Retina (tissue), 1 donor: ENCODE measurements at places on chromosomes 5 and 9.
A peak's percentile ranks its signal among the peaks of the same experiment; 100 is the strongest.

DNA sequence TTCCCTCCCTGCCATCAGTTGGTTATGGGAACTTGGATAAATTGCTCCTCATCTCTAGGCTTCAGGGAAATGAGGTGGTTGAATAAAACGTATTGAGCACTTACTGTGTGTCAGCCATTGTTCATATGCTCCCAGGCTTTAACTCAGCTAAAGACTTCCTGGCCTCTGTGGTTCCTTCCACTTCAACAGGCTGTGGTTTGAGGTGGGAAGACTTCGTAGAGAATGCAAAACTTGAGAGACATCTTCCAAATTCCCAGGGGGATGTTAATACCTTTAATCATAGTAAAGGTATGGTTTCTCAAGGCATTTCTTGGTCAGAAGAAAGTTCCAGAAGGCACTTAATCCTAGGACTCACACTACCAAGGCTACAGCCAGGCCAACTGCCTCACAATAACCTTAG is 1.5 kb upstream of the GPX3 start:
- DNase-seq = no peak

- no peak for DNase-seq
Observed at GRCh38 chr9:131839281-131840084, 99.6 kb upstream of the RAPGEF1 start.

DNA sequence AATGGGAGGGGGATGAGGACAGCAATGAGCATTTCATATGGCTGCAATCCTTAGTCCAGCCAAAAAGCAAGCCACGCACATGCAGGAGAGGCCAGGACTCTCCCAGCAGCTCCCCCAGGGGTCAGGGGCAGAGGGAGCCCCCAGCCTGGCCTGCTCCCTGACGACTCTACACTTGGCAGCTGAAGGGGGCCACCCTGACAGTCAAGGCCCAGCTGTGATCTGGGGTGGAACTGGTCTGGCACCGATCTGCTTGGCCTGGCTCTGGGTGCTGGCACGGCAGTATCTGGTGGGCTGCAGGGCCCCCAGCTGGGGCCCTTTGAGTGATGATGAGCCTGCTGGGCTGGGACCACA is 118.1 kb downstream of the ADAMTS2 start:
- DNase-seq = no peak

DNA sequence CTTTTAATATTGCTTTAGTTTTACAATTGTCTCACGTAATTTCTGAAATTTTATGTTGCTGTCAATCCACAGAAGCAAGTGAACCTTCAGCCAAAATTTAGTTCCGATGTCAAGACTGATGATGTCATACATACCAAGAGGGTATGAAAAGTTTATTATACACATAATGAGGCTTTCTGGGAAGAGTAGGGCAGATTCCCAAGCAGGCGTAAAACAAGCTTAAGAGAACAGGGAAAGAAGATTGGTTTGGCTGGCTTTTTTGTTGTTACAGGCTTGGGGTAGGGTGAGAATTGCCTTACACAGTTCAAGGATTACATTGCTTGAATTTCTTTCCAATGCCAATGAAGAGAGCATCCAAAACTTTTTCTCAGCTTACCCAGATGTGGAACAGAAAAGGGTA is 1962.9 kb upstream of the CDH6 start:
- no peak for DNase-seq

GRCh38 chr5:61120534-61120933 is 41.7 kb downstream of the SMIM15 start:
- no peak for DNase-seq

DNA sequence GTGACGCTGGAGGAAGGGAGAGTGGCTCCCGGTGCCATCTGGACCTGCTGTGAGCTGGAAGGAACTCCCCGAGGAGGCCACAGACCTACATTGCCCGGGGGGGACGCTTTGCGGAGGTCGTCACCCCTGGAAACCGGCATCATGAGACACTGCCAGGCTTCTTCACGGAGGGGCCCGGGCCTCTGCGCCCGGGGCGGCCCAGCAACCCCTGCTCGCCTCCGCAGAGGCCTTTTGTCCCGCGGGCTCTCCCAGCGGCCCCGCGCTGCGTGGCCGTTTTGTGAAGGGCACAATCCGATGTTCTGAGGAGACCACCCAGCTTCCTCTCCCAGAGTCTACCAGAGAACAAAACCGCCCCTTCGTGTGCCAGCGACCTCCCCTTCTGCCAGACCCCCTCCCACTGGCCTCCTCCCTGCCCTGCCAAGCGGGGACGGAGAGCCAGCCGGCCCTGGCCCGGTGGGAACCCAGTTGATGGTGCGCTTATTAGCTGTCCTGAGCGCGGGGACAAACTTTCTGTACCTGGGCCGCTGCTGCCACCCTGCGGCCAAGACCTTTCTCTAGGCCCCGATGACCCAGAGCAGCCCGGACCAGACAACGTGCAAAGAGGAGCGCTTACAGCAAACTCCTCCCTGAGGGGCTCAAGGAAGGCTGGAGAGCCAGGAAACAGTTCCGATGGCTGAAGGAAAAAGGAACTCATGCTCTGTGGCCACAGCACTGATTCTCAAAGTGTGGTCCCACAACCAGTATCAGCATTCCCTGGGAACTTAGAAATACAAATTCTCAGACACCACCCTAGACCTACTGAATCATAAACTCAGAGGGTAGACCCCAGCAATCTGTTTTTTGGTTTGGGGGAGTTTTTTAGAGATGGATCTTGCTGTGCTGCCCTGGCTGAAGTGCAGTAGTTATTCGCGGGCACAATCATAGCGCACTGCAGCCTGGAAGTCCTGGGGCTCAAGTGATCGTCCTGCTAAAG is 86.7 kb downstream of the SLC1A3 start:
- peak; percentile 94 for DNase-seq

- peak; percentile 69 for DNase-seq
Observed at GRCh38 chr5:160262151-160263074, 33.1 kb downstream of the FABP6 start.

DNA sequence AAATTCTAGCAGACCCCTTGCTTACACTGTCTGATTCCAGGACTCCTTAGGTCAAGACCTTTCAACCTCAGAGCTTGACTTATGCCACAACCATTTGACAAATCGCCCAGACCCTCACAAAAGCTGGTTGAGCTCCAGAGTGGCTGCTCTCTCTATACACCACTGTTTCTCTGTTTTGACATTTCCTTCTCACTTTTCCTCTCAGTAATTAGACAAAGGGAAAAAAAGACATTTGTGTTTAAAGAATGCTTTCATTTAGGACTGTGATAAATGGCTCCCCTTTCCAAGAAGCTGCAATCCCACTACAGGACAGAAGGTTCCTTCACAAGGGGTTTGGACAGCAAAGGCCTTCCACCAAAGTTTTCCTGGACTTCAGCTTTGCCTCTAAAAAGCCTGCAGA is 601.3 kb downstream of the NR2F1-AS1 start:
- DNase-seq = no peak

- DNase-seq = no peak
Observed at GRCh38 chr9:84897362-84898094, 228.0 kb downstream of the NTRK2 start.

DNA sequence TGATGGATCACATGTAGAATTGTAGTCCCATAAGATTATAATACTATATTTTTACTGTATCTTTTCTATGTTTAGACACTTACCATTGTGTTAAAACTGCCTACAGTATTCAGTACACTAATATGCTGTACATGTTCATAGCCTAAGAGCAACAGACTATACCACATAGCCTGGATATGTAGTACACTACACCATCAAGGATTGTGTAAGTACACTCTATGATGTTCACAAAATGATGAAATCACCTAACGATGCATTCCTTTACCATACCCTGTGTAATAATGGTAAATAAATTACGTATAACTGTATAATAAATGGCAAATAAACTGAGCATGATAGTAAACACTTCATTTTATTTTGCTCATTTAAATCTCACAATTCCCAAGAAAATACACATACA is 60.3 kb downstream of the RICTOR start:
- DNase-seq = no peak

DNA sequence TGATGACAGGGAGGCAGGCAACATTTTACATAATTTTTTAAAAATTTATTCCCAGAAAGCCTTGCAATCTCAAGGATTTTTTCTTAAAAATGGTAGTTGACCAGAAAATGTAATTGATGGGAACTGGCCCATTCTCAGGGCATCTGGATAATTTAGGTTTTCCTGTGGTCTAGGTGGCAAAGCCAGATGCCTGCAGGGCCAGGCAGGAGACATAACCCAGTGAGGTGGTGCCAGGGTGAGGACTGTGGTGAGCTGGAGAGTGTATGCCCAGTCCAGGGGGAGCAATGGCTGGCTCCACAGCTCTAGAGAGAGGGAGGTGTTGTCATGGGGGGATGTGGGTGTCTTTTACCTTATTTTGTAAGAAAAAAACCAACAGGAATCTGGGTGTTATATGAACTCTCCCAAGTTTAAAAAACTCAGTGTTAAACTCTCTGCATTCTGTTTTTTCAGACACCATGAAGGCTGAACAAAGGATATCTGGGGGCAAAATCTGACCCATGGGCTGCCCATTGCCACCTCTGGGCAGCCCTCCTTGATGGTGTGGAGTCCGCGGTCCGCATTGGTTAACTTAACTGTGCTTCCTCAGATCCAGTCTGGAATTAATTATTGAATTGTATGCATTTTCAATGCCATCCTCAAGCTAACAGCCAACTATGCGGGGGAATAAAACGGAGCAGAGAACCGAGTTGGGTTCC is 43.9 kb downstream of the BOD1 start:
- no peak for DNase-seq

- DNase-seq = no peak
Observed at GRCh38 chr5:77171141-77171910, 39.2 kb upstream of the PDE8B start.

- DNase-seq = peak; percentile 58
Observed at GRCh38 chr9:106622164-106622487, 240.8 kb upstream of the ZNF462 start.

DNA sequence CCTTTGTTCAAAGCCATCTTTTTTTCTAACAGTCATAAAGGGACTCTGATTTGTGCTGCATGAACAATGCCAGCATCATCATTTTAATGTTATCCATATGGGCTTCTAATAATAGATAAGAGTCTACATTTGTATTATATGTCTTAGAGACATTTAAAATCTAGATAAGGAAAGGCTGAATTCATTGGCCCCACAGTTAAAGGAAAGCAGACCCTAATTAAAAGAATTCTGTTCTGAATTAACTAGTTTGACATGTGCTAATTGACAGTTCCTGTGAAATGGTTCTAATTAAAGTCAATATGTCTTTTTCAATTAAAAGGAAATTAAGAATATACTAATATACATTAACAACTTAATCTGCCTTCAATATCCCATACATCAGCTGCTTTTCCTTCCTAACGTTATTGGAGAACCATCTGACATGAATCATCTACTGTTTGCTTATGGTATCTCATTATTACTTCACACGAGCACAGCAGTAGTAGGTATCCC is 104.7 kb downstream of the NR2F1-AS1 start:
- peak; percentile 11 for DNase-seq

DNA sequence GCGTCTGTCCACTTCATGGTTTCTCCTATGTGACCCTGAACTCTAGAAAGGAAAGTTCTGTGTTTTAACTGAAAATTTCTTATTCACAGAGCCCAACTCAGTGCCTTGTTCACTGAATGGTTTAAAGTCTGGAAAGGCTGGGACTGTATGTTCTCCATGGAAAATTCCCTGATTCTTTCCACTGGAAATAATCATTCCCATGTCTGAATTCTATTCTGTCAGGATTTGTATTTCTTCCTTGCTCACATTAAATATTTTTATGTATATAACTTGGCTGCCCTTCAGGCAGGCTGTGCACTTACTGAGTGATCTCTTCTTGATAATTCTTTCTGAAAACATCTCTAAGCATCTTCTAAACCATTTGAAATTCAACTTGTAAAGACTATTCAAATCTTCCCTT is 1126.9 kb upstream of the DMAC1 start:
- no peak for DNase-seq

DNA sequence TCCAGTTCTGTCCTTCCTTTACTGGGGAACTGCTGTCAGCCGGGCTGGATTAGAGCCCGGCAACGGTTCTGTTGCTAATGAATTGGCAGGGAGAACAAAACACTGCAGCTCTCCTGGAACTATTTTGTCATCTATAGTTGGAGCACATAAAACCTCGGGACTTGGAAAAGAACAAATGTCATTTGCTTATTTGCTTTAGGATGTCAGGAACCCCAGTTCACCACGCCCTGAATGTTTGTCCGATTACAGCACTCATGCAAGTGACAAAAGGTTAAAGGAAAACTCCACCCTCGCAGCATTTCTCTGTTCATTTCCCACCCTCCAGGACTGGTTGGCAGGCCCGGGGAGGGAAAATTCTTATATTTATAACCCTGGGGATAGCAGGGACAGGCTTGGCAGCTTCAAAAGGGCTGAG is 66.4 kb upstream of the PLPP1 start:
- peak; percentile 27 for DNase-seq

GRCh38 chr9:86902586-86902985 is 44.7 kb downstream of the GAS1 start:
- no peak for DNase-seq

- no peak for DNase-seq
Observed at GRCh38 chr9:19410195-19410503, 1.3 kb downstream of the ACER2 start.

DNA sequence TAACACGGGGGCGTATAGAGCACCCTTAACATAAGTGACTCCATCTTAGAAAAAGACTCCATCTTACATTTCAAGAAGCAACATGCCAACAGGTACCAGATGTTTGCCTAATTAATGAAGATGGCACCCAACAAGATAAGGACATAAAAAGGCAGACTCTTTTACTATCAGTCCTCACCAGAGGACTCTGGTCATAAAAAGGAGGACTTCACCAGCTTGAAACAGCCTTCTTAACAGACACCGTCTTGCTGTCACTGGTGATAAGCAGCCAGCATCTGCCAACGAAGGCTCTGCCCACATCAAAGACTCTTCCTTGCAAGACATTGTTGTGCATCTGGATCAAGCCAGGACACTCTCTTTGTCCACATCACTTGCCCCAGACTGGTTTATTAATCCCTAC is 80.3 kb downstream of the S1PR3 start:
- no peak for DNase-seq

GRCh38 chr9:35666549-35666948 is 1.6 kb upstream of the ARHGEF39 start:
- no peak for DNase-seq

GRCh38 chr5:118042076-118042475 is 946.3 kb downstream of the DTWD2 start:
- no peak for DNase-seq

- DNase-seq = no peak
Observed at GRCh38 chr5:14914623-14915260, 43.2 kb upstream of the ANKH start.

GRCh38 chr9:28678097-28678496 is 1104.8 kb upstream of the C9orf72 start:
- DNase-seq = no peak

- no peak for DNase-seq
Observed at GRCh38 chr5:38921174-38921573, 75.4 kb downstream of the OSMR start.

- DNase-seq = no peak
Observed at GRCh38 chr9:69078581-69078980, 43.0 kb downstream of the FXN start.
